ENCODE measurements at places on chromosomes 6 and 20. TPM values are rescaled to one million over a fixed set of nuclear protein-coding genes. Genes with fewer than 3 reads are reported as not detected.

Gene NT5DC1
- 78.4 TPM for polyA plus RNA-seq

Gene HEY2
- 0.20 TPM for polyA plus RNA-seq

Gene SRSF12
- polyA plus RNA-seq: 0.06 TPM

Gene ULBP2
- 1.1 TPM for polyA plus RNA-seq

Gene TNF
- 3.9 TPM for polyA plus RNA-seq

Gene NKAPL
- polyA plus RNA-seq: not detected

Gene TCP11
- not detected for polyA plus RNA-seq

Gene COL9A3
- 0.41 TPM for polyA plus RNA-seq

Gene COL21A1
- polyA plus RNA-seq: not detected

GRCh38 chr6:20426177-20427082 lies 24.8 kb downstream of the E2F3 start:
- H3K4me1 ChIP-seq: peaks cover 25% of the 10 kb centered on the region
- no peaks in the 10 kb centered on the region for H3K36me3 ChIP-seq
- H3K27me3 ChIP-seq: no peaks in the 10 kb centered on the region
- H3K27ac ChIP-seq: no peak overlapping the region
- no peak overlapping the region for H3K4me3 ChIP-seq
- DNase-seq: no peak

DNA sequence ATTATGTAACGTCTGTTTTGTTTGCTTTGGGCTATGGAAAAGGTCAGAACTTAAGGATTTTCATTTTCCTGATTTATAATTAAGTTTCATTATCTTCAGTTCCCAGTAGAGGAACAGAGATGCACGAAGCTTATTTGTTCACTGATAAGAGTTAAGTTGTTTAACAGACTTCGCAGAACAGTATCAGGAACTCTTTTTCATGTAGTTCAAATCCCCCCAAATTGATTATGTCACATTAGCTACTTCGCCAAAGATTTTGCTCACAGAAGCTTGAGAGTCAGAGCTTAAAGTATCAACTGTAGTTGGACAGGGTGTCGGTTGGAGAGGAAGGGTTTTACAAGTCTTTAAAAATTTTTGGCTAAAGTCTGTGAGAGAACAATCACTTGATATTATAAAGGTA lies 43.4 kb downstream of the ZHX3 start:
- no peak for DNase-seq
- no peaks in the 10 kb centered on the region for H3K4me1 ChIP-seq
- no peak overlapping the region for H3K4me3 ChIP-seq
- no peaks in the 10 kb centered on the region for H3K36me3 ChIP-seq
- H3K27ac ChIP-seq: no peak overlapping the region

DNA sequence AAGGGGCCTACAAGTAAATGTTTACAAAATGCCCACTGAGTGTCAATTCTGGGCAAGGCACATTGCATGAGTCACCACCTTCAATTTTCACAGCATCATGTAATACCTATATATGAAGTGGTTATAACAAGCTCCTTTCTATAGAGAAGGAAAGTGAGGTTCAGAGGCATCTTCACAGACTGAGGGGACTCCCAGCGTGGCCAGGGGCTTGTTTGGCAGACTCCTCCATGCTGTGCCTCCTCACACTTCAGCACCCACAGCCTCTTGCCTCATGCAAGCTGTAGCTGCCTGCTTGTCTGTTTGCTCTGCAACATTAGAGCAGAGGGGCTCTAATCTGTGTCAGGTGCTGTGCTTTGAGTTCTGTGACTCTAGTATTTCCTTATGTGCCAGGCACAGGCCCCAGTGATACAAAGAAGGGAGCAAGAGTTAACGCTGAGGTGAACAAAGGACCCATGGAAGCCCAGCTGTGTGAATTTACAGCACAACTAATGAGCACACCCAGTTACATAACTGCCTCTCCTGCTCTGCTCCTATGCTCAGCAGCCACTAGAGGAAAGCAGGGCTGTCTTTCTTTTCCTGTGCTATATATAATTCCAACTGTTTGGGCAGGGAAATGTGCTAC lies 72.3 kb downstream of the ZHX3 start:
- no peak overlapping the region for H3K27ac ChIP-seq
- H3K4me3 ChIP-seq: no peak overlapping the region
- peaks cover 9% of the 10 kb centered on the region for H3K4me1 ChIP-seq

GRCh38 chr6:11718463-11718862 lies 60.1 kb downstream of the ADTRP start:
- peaks cover 36% of the 10 kb centered on the region for H3K4me1 ChIP-seq
- no peaks in the 10 kb centered on the region for H3K27me3 ChIP-seq
- no peak overlapping the region for H3K4me3 ChIP-seq
- no peak overlapping the region for H3K27ac ChIP-seq
- DNase-seq: no peak

DNA sequence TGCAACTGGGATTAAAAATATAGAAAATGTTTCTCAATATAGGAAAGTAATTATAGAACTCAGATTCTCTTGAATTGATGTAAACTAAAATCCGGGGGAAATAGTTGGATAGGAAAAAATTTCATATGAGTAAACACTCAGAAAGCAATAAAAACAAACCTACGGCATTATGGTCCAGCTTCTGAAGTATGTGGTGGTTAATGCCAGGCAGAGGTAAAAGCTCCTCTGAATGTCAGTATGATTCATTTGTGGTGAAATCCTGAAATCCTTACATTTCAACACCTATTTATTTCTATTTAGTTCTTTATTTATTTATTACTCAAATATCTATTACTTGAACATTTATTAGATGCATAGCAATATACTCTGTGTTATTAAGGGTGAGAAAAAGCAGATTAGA lies 145.1 kb downstream of the RIMS1 start:
- DNase-seq: no peak
- no peaks in the 10 kb centered on the region for H3K27me3 ChIP-seq
- no peak overlapping the region for H3K27ac ChIP-seq
- H3K4me3 ChIP-seq: no peak overlapping the region

DNA sequence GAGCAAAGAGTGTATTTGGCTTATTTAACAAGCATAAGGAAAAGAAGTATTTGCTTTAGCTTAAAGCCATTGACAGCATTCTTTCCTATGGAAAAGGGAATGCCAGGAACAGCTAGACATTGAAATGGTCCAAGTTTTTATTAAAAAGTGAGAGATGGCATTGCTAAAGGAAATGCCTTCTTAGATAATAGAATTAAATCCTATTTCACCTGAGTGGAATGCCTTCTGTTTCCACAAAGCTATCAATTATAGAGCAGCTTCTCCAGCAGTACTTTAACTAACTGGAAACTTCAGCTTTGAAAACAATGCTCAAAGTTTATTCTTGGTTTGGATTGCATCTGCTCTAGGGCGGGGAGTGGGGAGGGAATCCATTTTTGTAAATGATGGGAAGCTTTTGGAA lies 85.1 kb upstream of the CNKSR3 start:
- H3K36me3 ChIP-seq: no peaks in the 10 kb centered on the region
- H3K27me3 ChIP-seq: no peaks in the 10 kb centered on the region
- no peak for DNase-seq

DNA sequence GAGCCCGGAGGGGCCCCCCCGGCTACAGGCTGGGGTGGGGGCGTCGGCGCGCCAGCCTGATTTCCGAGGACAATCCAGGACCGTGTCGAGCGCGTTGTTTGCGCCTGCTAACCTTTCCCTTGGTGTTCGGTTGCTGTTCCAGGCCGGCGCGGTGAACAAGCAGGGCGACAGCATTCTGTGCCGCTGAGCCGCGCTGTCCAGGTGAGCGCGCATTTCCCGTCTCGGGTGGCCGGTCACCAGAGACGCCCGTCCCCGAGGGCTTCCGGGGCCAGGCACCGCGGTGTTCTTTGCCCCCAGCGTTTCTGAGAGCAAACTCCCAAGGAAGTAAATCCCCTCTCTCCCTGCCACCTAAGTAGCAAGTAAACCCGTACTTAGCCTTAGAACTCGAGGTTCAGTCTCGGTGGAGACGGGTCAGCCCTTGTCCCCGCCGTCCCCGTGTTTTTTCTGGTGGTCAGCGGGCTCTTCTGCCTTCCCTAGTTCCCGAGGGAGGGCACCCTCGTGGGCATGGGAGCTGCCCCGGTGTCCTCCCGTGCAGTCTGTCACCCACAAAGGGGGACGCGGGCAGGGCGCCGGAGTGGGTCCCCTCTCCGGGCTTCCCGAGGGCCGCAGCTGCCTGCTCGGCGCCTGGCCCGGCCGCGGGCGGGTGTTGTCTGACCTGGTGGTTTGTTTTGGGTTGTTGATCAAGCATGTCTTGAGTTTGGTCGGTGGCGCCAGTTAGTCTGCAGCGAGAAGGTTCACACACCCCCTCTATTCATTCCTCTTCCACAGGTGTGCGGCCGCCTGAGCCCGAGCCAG lies 1.5 kb downstream of the ID4 start:
- DNase-seq: no peak
- H3K27me3 ChIP-seq: no peaks in the 10 kb centered on the region
- no peak overlapping the region for H3K4me3 ChIP-seq
- H3K27ac ChIP-seq: no peak overlapping the region
- H3K4me1 ChIP-seq: no peaks in the 10 kb centered on the region
- no peaks in the 10 kb centered on the region for H3K36me3 ChIP-seq

- H3K27me3 ChIP-seq: no peaks in the 10 kb centered on the region
- H3K36me3 ChIP-seq: no peaks in the 10 kb centered on the region
- H3K4me3 ChIP-seq: no peak overlapping the region
- DNase-seq: no peak
Measured at GRCh38 chr6:125511809-125512396, 210.1 kb upstream of the HDDC2 start.

GRCh38 chr20:36102809-36103596 lies 51.5 kb upstream of the EPB41L1 start:
- H3K4me1 ChIP-seq: no peaks in the 10 kb centered on the region
- H3K27ac ChIP-seq: no peak overlapping the region
- H3K36me3 ChIP-seq: no peaks in the 10 kb centered on the region
- DNase-seq: no peak

DNA sequence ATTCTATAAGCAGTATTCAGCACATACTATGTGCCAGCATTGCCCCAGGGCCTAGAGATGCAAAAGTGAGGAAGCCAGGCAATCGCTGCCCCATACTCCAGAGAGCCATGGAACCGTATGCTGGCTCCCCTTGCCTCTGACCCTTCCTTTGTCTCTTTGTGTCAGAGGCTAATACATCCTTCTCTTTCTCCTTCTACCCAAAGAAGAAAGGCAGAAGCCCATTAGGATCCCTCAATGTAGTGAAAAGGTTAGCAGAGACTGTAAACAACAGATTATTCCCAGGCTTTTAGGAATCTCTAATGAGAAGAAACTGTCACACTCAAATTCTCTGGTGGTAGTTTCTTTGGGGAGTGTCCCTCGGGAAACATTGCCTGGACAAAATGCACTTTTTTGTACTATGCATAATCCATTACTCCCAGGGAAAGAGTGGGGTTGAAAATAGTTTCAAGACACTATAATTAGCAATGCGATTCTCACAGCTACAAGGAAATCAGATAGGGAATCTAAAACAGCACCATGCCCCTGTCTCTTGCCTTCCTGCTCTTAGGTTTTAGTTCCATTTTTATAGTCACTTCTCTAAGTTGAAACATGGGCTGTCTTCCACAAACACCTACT lies 325.2 kb upstream of the CNR1 start:
- no peaks in the 10 kb centered on the region for H3K27me3 ChIP-seq
- no peak overlapping the region for H3K27ac ChIP-seq
- no peaks in the 10 kb centered on the region for H3K4me1 ChIP-seq
- no peak overlapping the region for H3K4me3 ChIP-seq
- DNase-seq: no peak
- no peaks in the 10 kb centered on the region for H3K36me3 ChIP-seq

- no peaks in the 10 kb centered on the region for H3K36me3 ChIP-seq
- no peaks in the 10 kb centered on the region for H3K27me3 ChIP-seq
- DNase-seq: no peak
- no peaks in the 10 kb centered on the region for H3K4me1 ChIP-seq
- no peak overlapping the region for H3K27ac ChIP-seq
Measured at GRCh38 chr6:68710496-68710895, 75.4 kb downstream of the ADGRB3 start.

GRCh38 chr6:155327326-155328073 lies 13.2 kb upstream of the TFB1M start:
- DNase-seq: peak; percentile 65
- no peaks in the 10 kb centered on the region for H3K4me1 ChIP-seq
- no peaks in the 10 kb centered on the region for H3K27me3 ChIP-seq
- H3K27ac ChIP-seq: no peak overlapping the region
- H3K36me3 ChIP-seq: no peaks in the 10 kb centered on the region

- H3K27ac ChIP-seq: no peak overlapping the region
- no peaks in the 10 kb centered on the region for H3K4me1 ChIP-seq
- H3K27me3 ChIP-seq: no peaks in the 10 kb centered on the region
- H3K36me3 ChIP-seq: peaks cover 11% of the 10 kb centered on the region
- H3K4me3 ChIP-seq: no peak overlapping the region
Measured at GRCh38 chr6:73639040-73639439, 14.8 kb downstream of the SLC17A5 start.

- no peaks in the 10 kb centered on the region for H3K27me3 ChIP-seq
- DNase-seq: no peak
Measured at GRCh38 chr6:5081955-5082354, 3.2 kb upstream of the PPP1R3G start.
